ENCODE measurements at places on chromosomes 13 and 19.

- no peak for DNase-seq
Measured at GRCh38 chr13:107351305-107351704, 783.4 kb upstream of the ARGLU1 start.

- DNase-seq: peak; percentile 54
Measured at GRCh38 chr19:49391581-49392399, 3.7 kb downstream of the KASH5 start.

- DNase-seq: no peak
Measured at GRCh38 chr19:6015841-6016545, 38.1 kb upstream of the RANBP3 start.

- no peak for DNase-seq
Measured at GRCh38 chr19:34985249-34986022, 14.7 kb upstream of the GRAMD1A start.

- no peak for DNase-seq
Measured at GRCh38 chr13:23427881-23428528, 5.5 kb downstream of the SACS start.

DNA sequence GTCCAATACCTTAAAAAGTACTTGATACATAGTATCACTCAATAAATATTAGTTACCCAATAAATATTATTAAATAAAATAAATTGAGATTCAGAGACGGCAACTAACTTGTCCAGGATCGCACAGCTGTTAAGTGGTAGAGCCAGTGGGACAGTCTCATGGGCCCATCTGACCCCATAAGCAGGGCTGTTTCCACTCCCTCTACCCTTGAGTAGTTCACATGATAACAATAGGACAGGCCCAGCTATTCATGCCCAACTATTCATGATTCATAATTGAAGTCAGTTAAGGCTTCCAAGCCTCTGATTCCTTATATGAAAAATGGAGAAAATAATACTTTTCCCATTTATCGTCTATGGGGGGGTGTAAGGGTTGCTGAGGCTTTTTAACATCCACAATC is 78.2 kb downstream of the C13orf42 start:
- DNase-seq: peak; percentile 8

DNA sequence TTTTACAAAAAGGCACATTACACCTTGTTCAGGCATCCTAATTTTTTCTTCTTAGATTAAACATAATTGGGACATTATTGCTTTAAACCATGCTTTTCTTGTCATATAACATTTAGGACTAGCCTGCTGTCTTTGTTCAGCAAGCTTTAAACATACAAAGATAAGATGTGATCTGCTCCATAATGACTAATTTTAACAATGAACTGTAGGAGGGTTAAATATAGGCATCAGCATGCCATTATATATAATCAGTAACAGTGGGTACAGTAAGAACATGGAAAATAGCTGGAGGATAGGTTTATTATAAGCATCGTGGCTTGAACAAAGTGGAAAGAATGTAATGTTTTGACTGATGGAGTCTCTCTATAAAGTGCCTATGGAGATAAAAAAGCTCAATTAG is 661.7 kb downstream of the SLITRK6 start:
- no peak for DNase-seq

DNA sequence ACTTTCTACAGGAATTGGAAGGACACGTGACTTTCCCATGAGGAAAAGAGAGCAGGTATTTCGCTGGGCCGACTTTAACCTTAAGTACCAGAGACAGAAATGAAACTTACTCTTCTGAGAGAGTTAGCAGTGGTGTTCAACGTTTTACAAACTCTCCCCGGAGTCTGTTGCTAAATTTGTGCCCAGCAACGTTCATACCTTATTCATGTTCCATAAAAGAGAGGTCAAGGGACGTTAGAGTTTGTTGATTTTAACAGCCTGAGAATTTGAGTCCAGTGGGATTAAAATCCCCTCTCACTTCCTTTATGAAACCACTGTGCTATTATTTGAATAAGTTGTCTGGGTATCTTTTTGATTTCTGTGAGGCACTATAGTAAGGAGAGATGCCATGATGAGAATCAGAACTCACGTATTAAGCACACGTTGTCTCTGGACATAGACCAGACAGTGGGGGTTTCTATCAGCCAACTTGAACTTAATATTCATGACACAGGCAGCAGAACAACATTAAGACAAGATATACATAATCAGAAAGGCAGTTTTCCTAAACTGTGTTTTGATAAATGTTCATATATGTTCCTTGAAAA is 33.4 kb downstream of the SPRY2 start:
- no peak for DNase-seq

DNA sequence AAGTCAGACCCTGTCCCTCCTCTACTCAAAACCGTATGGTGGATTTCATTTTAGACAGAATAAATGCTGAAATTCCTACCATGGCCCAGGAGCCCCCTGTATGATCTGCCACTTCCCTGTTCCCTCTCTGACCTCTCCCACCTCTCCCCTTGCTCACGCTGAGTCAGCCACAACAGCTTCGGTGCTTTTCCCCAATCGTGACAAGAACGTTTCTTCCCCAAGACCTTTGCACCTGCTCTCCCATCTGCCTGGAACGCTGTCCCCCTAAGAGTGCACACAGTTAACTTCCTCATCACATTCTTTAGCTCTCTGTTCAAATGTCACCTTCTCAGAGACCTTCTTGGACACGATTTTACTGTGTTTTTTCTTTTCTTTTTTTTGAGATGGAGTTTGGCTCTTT is 2.3 kb downstream of the VRK3 start:
- no peak for DNase-seq

- DNase-seq: no peak
Measured at GRCh38 chr13:113084094-113084942, 21.3 kb upstream of the F7 start.

GRCh38 chr13:77235456-77236022 is 91.4 kb downstream of the MYCBP2 start:
- DNase-seq: no peak

GRCh38 chr13:26664876-26665275 is 95.7 kb downstream of the GPR12 start:
- no peak for DNase-seq

DNA sequence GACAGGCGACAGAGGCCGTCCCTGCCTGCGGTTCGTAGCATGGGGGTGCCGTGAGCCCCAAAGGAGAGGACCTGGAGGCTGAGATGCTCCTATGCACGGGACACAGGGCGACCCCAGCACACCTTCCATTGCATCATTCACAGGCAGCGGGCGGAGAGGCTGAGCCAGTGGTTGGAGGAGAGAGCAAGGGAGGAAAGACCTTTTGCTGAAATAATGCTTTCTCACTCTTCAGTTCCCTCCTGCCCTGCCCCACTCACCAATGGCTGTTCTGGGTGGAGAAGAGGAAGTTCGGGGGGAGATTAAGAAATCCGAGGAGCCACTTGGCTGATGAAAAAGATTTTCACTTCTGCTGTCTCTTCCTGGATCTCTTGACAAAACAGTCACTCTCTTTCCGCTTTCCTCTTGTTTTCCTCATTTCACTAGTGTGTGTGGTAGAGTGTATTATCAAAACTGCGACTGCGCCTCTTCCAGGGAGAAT is at the start of gene NLRP12:
Gene NLRP12 (minus strand): TSS at position 181 of the 478 bp plus-strand sequence. CDS start 140 bp downstream, at position 41.
- no peak for DNase-seq

- no peak for DNase-seq
Measured at GRCh38 chr19:30686826-30687566, 314.8 kb downstream of the ZNF536 start.

GRCh38 chr19:45568732-45569131 is 15.9 kb downstream of the OPA3 start:
- DNase-seq: no peak

DNA sequence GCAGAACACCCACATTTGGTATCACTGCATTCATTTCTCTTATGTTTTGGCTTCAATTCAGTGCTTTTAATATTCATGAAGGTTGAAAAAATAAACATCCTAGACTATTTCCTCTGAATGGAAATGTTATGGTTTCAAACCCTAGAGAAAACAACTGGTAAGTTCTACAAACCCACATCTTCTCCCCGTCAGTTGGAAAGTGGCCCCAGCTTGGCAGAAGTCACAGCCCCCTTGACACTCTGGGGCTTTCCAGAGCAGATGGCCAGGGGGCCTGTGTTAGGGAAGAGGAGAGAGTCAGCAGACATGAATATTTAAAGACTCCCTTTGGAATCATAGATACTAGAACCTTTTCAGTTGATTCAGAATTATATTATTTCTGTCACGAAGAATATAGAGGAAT is 123.9 kb downstream of the SHISA2 start:
- DNase-seq: no peak

DNA sequence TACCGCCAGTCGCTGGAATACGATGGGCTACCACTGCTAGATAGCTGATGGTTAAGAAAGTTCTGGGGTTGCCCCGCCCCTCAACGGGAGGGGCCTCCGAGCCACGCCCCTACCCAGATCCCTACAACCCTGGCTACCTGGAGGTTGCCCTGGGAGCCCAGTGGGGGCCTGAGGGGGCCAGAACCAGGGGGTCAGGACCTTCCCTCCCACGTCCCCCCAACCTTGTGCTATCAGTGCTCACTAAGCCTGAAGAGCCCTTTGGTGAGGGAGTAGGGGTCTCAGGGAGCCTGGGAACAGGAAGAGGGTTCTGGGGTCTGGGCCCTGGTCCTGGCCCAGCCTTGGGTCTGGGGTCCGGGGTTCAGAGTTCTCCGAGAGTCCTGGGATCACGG is 8.9 kb downstream of the OCEL1 start:
- peak; percentile 59 for DNase-seq

DNA sequence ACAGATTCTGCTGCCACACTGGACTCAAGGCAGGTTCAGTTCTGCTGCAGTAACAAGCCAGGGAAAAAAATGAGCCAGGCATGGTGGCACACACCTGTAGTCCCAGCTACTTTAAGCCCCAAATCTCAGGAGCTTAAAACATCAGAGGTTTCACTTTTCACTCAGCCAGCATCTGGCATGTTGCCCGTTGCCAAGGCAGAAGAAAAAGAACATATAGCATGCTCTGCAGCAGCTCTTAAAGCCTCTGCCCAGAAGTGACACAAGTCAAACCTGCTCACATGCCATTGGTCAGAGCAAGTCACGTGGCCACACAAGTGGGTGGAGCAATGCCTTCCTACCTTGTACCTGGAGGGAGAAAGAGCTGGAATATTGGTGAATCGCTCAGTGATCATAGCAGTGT is 14.7 kb upstream of the ADGRE5 start:
- DNase-seq: no peak

GRCh38 chr19:9849791-9850190 is 14.7 kb downstream of the PIN1 start:
- no peak for DNase-seq

GRCh38 chr19:7871437-7872305 is 2.5 kb downstream of the PRR36 start:
- DNase-seq: peak; percentile 94

DNA sequence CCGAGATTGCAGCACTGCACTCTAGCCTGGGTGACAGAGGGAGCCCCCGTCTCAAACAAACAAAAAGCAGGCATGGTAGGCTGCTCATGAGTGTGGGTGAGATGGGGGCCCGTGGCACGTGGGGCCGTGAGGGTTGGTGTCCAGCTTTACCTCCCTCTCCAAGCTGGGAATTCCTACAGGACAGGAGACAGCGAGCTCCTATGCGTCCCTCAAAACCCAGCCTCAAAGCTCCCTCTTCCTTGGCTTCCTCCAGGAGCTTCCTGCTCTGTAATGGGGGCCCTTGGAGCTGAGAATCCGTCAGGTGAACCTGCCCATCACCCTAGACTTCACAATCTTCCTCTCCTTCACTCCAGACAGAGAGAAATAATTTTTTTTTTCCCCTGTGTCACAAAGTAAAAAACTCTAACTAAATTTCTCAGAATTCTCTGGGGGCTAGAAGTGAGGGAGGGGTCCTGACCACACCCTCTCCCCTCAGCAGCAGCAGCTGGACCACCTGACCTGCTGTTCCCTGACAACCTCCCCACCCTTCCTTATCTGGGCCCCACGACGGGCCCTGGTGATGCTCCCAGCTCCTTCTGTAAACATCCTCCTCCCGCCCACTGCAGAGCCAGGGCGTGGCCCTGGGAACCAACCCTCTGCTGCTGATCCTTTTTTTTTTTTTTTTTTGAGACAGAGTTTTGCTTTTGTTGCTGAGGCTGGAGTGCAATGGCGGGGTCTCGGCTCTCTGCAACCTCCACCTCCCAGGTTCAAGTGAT is 22.1 kb upstream of the WDR18 start:
- DNase-seq: no peak

- DNase-seq: no peak
Measured at GRCh38 chr13:49864509-49864908, 71.6 kb downstream of the SPRYD7 start.
